Hematopoietic multipotent progenitor cell treated with erythropoietin and hydrocortisone succinate and interleukin-3 and kit ligand, for 17 days (in vitro differentiated cells): ENCODE measurements at places on chromosomes 3 and 15.

DNA sequence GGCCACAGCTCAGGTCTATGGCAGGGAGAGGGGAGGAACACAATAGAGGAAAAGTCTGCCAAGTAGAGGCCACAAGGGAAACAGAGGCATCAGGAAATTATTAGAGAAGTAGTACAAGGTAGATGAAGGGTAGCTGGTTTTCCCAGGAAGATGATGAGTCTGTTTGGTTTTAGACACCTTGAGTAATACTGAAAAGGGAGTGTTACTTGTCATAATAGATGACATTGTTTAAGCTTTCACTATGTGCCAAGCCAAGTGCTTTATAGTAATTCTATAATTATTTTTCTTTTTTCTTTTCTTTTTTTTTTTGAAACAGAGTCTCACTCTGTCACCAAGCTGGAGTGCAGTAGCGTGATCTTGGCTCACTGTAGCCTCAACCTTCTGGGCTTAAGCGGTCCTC lies 13.7 kb downstream of the PXK start:
- DNase-seq: no peak

DNA sequence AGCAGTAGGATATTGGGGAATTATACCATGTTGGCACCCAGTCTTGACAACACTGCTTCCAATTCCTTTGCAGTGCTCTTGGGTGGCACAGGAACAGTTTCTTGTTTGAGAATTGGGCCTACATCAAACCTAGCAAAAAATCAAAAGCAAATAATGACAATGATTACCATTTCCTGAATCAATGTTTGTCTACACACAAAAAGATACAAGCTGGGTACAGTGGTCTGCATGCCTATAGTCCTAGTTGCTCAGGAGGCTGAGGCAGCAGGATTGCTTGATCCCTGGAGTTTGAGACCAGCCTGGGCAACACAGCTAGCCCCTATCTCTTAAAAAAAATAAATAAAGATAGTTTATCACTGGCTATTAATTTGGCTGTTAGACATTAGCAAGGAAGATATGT lies 8.0 kb downstream of the MTFMT start:
- DNase-seq: no peak

- no peak for DNase-seq
Measured at GRCh38 chr3:157027861-157028745, 131.8 kb downstream of the CCNL1 start.

DNA sequence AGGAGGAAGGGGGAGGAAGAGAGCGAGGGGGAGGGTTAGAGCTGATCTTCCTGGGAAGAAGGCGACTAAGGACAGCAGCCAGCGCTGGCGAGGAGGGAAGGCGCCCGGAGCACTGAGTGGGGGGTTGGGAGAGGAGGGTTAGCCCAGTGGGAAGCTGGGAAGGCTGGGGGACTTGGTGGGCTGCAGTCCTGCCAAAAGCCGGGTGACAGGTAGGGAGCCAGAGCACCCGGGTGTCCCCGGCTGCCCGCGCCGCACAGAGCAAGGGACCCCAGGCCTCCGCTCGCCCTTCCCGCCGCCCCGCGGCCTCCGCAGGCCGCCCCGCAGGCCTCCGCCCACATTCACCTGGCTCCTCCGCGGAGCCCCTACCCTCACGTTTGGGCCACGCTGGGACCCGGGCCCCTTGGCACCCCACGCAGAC lies 448 bp downstream of the SLC12A8 start:
- no peak for DNase-seq

DNA sequence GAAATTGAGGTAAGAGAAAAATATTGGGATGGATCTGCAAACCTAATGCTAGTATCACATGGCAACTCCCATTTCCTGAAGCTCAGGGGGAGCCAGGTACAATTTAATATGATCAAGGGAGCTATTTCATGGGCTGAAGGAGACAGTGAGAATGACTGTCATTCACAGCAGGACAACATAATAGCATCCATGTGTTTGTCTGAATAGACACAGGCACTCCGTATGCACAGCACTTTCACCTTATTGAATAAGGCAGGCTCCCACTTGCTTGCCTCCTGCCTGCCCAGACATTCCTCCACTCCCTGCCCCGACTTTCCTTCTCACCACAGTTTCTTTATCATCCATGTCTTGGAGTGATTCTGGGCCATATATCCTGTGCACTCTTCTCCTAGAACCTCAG lies 156.6 kb upstream of the SLC24A5 start:
- DNase-seq: no peak

DNA sequence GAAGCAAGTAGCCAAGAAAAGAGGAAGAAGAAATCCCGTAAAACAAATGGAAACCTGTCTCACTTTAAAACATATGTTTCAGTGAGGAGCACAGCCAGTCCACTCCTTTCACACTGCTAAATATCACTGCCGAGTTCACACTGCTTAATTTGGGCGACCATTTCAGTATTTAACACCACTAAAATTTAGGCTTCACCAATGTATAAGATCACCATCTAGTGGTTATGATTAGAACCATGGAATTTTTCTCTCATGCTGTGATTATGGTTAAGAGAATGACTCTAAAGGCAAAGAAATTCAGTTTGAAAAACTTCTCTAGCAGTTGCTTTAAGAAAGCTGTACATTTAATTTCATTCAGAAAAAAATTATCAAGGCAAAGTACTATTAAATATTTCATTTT lies 16.6 kb downstream of the SLC4A7 start:
- no peak for DNase-seq

GRCh38 chr3:20914310-20914709 lies 728.3 kb upstream of the SGO1 start:
- DNase-seq: no peak

- DNase-seq: no peak
Measured at GRCh38 chr3:45792036-45792435, 4.3 kb downstream of the SLC6A20 start.

DNA sequence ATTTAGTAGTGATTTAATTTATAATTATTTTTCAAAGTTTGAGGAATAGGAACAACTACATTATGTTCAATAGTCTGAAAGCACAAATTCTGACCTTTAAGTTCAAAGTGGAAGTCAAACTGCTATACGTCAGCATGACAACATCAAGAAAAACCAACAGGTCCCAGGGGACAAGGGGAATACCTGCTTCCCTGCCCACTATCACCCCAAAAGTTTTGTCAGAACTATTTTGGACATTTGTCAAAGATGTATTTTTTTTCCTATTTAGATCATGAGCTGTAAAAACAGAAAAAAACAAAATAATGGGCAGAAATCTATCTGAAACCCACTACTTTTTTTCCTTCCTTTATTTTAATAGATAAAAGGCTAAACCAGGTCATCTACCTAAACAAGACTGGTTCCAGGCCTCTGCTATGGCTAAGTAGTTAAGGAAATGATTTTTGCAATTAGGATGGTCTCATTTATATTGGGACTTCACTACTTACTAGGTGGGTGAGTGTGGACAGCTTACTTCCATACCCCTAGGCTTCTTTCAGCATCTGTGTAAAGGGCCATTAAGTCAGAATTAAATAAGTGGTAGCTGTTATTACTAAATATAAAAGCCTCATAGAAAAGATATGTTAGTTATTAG lies 746.3 kb downstream of the FHIT start:
- no peak for DNase-seq

DNA sequence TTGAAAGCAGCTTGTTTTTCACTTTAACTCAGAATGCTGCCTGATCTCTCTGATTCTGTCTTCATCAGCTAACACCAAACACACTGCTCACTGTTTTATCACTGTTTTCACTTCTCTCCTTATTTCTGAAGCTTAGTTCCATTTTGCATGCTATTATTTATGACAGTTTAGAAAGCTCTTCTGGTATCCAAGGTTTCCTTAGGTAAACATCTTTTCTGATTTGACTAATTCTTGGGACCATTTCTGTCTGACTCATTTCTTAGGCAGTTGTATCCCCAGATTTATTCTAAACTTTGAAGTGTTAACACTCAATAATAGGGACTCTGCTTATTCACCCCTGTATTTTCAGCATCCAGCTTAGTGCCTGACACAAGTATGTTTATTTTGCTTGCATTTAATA lies 167.7 kb downstream of the BCHE start:
- no peak for DNase-seq

DNA sequence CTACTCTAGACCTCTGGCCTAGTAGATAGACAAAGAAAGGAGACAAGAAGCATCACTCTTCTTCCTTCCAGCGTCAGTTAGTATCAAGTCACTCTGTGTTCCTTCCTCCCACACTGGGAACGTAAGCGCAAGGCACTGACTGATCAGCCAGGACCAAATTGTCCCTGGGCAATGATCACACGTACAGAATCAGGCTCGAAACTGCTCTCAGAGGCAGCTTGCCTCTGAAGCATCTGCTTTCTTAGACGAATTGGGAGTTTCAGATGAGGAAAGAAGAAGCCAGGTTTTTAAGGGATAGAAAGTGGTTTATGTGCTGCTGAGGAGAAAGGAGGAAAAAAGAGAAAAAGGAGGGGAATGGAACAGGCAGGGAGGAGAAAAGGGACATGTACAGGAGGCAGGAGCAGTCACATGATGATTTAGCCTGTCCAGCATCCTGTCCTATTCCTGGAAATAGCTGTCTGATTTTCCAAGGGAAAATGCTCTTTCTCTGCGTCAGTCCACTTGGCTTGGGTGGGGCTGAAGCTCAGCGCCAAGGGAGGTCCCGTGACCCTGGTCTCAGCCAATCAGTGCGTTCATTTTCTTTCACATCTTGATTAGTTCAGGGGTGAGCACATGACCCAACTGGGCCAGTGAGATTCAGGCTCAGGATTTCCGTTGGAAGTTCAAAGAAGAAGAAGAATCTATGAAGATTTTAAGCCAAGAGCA lies 102.0 kb upstream of the PRICKLE2 start:
- no peak for DNase-seq

DNA sequence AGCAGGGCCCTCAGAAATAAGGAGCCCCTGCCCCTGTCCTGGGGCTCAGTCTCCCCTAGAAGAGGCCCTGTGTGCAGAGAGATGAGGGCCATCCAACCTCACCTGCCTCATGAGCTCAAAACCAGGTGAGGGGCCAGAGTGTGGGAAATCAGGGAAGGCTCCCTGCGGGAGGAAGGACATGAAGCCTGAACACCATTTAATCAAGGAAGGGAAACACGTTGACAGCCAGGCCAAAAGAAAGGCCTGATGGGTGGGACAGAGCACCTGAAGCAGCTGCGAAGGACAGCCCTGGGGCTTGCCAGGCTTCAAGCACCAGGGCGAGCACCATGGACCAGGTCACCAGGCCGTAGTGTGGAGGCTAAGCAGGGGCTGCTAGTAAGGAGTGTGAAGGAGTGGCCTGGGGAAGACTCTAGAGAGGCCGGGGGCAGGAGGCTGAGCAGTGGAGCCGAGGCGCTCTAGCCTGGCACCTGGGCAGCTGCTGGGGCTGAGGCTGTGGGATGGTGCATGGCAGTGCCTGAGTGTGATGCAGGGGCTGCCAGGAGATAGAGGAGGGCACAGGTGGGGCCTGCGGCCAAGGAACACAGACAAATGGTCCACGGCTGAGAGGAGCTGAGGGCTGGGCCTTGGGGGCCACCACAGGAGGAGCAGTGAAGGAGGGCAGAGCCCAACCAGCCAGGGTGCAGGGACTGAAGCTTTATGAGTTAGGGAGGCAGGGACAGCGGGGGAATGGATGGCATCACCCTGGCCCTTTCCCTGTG lies 16.1 kb downstream of the ACAA1 start:
- DNase-seq: no peak

DNA sequence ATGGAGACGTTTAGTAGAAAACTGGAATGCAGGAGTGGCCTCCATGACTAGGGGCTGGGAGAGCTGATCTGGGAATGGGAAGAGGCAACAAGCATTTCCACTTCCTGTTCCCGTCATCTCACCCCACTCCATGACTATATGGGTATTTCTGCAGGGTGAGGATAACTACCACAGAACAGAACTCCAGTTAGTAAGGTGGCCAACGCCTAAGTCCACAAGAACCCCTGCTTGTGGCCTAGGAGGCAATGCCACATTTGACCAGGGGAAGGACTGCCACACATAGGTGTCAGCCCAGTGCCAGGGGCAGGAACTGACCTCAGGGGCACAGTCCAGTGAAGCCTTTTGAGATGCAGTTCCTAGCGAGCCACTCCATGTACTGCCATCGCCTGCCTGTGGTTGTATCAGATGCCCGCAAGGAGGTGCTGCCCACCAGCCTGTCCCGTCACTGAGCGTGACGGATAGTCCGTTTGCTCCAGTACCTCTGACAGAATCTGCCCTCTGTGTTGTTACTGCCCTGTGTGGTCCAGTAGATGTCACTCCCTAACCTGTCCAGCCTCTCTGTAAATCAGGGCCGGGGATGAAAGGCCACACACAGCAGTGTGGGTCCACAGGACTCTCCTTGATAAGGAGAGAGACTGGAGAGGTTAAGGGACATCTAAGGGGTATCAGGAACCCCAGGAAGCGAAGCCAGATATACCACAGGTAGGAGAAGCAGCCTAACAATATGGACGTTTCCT lies 3.5 kb upstream of the MTFMT start:
- DNase-seq: peak; percentile 38

DNA sequence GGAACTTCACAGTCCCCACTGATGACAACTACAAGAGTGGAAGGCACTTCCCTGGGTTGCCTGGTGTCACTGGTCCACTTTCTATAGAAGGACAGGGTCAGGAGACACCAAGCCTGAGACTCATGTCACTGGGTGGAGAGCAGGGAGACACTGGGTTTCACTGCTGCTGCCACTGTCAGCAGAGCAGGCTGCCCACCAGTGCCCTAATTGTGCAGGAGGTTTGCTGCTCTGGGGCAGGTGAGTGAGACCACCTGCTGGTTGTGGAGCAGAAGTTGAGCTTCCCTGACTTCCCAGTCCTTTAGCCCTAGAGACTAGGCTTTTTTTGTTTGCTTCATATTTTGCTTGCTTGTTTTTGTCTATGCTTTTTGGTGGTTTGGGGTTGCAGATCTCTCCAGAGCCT lies 528.4 kb upstream of the RGMA start:
- DNase-seq: no peak

- no peak for DNase-seq
Measured at GRCh38 chr3:178075344-178075743, 460.9 kb upstream of the KCNMB2 start.

GRCh38 chr3:143571548-143571947 lies 276.7 kb downstream of the SLC9A9 start:
- DNase-seq: no peak

GRCh38 chr3:98770261-98771039 lies 7.3 kb downstream of the ST3GAL6 start:
- no peak for DNase-seq

GRCh38 chr15:68389041-68389930 lies 42.7 kb downstream of the ITGA11 start:
- DNase-seq: no peak

DNA sequence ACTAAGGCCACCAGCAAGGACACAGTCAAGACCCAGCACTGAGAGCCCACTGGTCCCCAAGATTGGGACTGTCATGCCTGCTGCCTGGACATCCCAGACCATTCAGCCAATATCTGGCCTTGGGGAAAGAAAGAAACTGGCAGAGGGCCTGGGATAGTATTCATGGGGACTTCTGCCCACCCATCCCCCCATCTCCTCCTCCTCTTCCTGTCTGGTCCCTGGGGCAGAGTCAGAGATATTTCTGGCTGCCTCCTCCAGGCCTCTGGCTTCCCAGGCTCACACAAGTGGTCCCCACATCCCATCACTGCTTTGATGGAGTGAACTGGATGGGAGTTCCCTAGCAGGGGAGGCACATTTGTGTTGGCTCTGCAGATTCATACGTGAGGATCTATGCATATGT lies 4.2 kb upstream of the RASL12 start:
- DNase-seq: no peak
